Right ventricle myocardium inferior (tissue), 1 donor: ENCODE measurements at places on chromosomes 12 and 14.

- no peak for DNase-seq
These were observed 107.2 kb downstream of the DUSP6 start for GRCh38 chr12:89245090-89245489.

- DNase-seq, result peak; percentile 96
These were observed at the start of gene DUSP16 for GRCh38 chr12:12562585-12563261. TSS of gene DUSP16 (minus strand) at chr12:12562863. CDS start at chr12:12521098, 41,765 bp downstream.

DNA sequence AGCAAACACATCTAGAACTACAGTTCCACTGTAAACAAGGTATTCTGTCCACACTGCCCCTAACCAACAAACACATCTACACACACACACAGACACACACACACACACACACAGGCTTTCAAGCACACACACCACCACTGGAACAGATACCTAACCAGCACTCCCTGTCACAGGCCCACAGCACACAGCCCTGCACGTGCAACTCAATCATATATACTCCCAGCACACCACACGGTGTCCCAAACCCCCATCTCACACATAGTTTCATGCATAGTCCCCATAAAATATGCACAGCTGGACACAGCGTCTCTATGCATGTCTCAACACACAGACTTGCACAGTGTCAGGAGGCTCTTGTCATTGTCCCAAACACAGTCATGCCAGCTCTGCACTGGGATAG lies 27.6 kb downstream of the KRT8 start:
- DNase-seq, result peak; percentile 34

DNA sequence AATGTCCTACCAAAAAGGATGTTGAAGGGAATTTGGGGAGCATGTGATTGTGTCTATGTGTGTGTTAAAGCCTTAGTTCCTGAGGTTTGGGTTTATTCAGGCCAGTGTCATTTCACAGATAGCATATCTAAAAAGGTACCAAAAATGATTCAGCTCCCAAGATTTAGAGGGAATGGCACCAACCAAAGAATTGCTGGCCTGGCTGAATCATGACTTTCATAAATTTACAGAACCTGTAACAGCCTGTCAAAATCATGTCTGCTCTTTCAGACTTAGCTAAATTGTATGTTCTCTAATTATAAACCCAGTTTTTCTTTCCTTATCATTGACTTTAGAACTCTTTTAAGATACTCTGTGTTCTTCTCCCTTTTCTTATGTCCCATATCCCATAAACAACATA lies 231.5 kb downstream of the NUBPL start:
- DNase-seq, result no peak

DNA sequence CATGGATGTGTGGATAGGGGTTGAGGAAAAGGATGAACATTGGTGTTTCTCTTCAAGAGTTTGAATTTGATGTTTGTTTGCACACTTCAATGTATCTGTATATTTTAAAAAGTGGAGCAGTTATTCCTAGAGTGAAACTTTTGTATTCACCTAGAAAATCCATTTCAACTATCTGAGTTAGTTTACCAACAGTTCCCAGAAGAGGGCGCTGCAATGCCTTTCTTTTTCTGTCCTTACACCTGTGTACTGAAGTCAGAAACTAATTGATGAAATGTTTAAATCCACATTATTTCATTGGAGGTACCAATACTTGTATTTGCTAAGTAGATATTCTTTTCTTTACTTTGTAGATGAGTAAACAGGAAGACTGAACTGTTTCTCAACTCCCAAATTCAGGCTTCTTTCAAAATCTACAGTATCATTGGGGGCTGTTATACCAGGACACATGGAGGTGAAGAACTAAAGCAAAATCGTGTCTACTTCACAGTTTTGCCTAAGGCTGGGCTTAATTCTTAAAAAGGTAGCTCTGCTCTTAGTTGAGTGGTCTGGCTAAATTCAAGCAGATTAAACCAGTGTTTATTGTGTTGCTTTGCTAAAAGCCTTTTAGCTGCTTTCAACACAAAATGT lies 26.6 kb upstream of the KLRB1 start:
- no peak for DNase-seq

- no peak for DNase-seq
These were observed 552 bp downstream of the TAPBPL start for GRCh38 chr12:6452245-6452943.

- DNase-seq, result no peak
These were observed 1.1 kb downstream of the ETV6 start for GRCh38 chr12:11650286-11651281.

- DNase-seq, result no peak
These were observed 446 bp upstream of the ZNF641 start for GRCh38 chr12:48351022-48351708.

DNA sequence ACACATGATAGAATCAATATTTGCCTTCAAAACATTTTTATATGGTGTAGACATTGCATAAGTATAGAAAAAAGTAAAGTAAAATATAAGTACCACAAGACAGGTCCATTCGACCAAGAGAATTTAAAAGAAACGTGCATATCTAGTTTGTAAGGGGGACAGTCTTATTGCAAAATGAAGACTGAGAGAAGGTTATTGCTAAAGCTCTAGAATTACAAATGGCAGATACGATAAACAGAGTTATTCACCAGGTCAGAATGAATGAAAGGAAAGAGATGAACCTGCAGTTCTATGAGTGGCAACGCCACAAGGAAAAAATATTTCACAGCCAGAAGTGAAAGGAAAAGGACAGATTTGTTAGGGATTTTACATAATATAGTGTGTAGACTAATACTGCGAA lies 224.8 kb downstream of the PTPRO start:
- no peak for DNase-seq

GRCh38 chr14:90349739-90350138 lies 18.0 kb upstream of the NRDE2 start:
- no peak for DNase-seq

DNA sequence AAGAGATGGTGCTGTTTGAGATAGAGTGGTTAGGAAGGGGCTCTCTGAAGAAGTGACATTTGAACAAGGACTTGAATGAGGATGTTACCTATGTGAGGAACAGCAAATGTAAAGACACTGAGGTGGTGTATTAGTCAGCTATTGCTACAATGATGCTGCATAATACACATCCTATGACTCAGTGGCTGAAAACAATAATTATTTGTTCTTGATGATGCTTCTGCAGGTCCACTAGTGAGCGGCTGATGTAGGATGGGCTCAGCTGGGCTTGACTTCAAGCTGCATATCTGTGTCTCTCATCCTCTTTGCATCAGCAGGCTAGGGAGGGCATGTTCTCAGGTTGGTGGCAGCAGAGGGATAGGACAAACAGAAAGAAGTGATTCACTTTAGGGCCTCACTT lies 21.4 kb upstream of the CLMN start:
- DNase-seq, result no peak

- no peak for DNase-seq
These were observed 111.3 kb downstream of the SYNE2 start for GRCh38 chr14:63964113-63964512.

DNA sequence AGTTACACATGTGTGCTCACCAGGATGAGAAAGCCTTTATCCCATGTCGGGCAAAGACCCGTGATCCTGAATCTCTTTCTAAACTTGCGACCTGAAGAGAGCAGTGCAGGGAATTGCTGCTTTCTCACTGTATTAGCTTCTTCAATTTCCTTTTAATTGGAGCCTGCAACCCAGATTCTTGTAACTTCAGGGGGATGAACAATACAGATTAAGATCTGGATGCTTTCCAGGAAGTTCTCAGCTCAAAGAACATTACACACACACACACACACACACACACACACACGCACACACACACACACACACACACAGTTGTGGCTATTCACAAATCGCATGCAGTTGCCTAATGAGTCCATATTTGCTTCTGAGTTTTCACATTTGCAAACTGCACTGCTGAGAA lies 268.3 kb downstream of the NPAS3 start:
- DNase-seq, result no peak

GRCh38 chr14:67237591-67237990 lies 3.6 kb upstream of the PALS1 start:
- DNase-seq, result no peak

- DNase-seq, result no peak
These were observed 25.5 kb downstream of the ZFYVE21 start for GRCh38 chr14:103740991-103741689.

- DNase-seq, result no peak
These were observed 400.9 kb upstream of the PDE3A start for GRCh38 chr12:19967431-19967830.

DNA sequence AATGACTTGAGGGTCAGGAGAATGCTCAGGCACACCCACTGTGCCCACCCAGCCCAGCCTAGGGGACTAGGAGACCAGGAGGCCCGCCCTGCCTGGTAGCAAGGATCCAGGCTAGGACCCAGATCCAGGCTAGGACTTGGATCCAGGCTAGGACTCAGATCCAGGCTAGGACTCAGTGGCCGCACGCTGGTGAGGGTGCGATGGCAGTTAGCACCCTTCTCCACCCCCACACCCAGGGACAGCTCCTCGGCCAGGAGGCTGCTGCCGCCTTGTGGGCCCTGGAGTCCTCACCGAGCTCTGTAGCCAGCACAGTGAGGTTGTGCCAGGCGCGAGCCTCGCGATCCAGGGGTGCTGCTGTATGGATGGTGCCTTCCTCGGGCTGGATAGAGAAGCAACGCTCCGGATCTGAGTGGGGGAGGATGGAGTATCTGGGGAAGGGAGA lies 5.1 kb downstream of the CDH24 start:
- no peak for DNase-seq

GRCh38 chr12:83904175-83904574 lies 1008.4 kb downstream of the SLC6A15 start:
- DNase-seq, result no peak

DNA sequence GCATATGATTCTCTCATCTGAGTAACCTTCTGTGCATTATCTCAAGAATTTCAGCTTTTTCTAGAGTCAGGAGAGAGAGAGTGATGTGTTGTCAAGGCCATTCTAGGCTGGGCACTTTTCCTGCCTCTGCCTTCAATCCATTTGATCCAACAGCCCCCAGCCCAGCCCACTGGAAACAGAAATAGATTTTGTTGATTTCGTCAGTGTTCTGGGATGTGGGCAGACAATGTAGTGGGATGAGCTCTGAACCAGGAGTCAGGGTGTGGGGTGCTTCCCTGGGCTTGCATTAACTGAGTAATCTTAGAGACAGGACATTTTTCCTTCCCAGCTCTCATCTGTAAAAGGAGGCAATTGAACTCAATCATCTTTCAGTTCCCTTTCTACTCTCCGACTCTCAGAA lies 42.5 kb upstream of the RPH3A start:
- DNase-seq, result no peak

DNA sequence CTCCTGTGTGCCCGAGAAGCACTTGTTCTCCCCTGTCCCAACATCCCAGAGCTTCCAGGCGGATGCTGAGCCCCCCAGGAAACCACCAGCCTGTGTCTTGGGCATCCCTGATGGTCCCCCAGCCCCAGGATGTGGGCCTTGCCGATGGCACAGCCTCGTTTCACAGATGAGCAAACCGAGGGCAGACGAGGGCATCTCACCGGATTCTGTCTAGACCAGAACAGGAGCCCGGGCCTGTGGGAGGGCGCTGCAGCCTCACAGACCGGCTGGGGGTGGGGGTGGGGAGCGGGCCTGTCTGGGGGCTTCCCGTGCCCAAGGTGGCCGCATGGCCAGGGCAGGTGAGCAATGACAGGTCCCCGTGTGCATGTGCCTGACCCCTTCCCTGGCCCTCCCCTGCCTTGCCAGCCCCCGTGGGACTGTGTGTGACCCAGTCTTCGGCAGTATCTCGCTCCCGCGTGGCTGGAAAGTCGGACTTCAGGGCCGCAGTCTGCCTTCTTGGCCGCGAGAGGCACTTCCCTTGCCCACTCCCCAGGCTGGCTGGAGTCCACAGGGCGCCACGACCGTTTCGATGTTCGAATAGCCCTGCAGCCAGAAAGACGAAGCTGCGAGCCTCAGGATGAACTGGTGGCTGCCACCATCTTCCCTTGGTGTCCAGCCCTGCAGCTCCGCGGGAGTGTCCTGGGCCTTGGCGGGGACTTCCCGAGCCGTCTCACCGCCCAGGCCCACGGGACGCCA lies 8.9 kb downstream of the RFLNA start:
- no peak for DNase-seq

DNA sequence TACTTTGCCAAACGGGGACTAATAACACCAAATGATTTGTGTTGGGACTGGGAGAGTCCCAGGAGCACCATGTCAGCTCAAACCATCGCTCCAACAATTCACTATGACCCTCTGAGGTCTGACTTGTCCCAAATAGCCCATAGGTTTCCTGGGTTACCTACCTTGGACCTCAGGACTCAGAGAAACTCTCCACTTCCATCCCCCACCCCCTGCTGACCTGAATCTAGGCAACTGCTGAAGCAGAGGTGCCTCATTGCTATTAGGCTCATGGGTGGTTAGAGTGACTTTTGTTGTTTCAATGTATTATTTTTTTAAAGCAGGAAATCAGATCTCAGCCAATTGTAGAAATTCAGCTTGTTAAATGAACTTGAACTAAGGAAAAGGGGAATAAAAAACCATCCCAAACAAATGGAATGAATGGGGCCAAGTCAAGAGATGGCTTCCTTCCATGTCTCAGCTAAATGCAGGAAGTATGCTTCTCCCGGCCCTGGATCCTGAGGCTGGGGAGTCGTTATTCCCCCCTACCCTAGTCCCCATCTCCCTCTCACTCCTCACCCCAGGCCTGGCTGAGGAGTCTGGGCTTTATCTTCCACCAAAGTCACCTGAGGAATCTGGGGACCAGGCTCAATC lies 80.9 kb upstream of the SLC24A4 start:
- no peak for DNase-seq
